ENCODE measurements at places on chromosomes 6 and 20.

DNA sequence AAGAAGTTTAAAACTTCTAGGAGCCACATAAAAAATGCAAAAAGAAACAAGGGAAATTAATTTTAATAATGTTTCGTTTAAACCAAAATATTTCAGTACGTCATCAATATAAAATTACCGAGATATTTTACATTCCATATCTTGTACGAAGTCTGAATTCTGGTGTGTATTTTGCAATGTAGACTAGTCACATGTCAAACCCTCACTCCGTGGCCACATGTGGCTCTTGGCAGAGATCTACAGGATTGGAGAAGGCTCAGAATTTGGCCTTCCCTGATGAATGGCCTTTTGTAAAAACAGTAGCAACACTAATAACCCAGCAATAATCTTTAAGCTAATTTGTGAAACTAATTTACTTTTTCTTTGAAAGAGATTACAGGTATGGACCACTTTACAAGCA lies 217.1 kb downstream of the PRL start:
- no peak for DNase-seq

DNA sequence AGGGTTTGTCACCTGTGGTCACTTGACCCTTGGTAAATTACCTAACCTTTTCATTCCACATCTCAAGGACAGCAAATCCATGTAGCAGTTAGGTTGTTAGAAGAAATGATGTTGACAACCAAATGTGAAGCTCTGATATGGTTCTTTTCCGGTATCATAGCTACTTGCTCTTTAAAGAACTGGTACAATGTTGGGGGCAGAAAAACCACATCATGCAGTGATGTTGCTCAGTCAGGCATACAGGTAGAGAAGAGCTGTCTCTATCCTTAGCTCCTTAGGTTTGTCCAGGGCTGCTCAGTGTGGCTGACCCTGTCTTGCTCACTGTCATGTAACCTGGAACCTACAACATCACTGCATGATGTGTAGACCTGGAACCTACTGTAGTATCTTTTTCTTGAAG lies 135.5 kb downstream of the LRRC1 start:
- DNase-seq, result no peak

DNA sequence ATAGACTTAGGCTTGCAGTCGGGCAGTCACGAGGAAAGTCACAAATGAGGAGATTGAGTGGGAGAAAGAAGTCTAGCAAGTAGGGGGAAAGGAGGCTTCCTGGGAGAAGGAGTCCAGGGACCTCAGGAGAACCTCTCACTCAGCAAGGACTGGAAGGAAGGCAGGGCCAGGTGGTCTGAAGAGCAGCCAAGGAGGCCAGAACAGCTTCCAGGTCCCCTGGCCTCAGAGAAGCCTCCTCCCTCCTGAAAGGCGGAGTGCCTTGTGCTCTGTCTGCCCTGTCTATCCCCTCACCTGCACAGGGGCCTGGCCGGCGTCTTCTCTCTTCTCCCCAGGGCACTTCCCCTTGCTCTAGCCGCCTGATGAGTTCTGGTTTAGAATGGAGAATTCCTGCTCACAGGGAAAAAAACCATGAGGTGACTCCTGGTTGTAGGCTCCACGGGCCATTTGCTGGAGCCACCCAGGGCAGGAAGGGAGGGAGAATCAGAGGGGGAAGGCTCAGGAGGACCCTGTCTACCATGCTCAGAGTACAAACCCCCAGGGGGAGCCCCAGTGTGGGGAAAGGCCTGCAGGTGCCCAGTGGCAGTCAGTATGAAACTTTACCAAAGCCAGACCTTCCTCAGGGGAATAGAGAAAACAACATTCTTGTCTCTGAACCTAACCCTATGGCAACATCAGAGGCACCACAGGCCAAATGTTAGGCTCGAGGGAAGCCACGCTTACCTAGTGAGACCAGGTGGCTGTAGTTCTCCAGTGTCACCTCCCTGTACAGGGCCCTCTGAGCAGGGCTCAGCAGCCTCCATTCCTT lies 11.2 kb downstream of the ZNF337 start:
- no peak for DNase-seq

GRCh38 chr20:6671829-6672228 lies 95.7 kb upstream of the BMP2 start:
- no peak for DNase-seq

- no peak for DNase-seq
Observed at GRCh38 chr20:51425347-51426106, 117.0 kb downstream of the NFATC2 start.

DNA sequence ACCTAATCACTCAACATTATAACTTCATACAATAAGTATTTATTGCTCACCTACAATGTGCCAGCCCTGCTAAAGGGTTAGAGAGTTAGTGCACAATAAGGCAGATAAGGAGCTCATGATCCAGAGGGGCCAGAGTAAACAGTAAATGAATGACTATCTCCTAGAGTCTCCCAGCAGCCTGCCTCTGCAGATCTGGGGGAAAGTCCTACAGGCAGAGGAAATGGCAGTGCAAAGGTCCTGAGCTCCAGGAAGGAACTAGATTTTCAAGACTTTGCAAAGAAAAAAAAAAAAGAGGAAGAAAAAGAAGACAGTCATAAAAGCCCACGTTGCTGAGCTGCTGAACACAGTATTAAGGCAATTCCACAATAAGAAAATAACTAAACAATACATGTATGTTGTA lies 160.1 kb downstream of the SIM1 start:
- DNase-seq, result peak; percentile 8

GRCh38 chr20:58511861-58512260 lies 3.3 kb downstream of the APCDD1L start:
- no peak for DNase-seq

DNA sequence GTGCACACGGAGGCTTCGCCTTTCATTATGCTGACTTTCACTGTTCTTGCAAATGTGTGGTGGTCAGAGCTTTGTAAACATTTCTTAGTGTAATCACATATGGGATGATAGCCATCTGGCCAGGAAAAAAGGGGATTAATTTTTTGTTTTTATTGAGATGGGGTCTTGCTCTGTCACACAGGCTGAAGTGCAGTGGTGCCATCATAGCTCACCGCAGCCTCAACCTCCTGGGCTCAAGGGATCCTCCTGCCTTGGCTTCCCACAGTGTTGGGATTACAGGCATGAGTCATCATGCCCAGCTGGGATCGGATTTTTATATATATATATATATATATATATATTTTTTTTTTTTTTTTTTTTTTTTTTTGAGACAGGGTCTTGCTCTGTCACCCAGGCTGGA lies 11.0 kb upstream of the TIAM2 start:
- DNase-seq, result no peak

DNA sequence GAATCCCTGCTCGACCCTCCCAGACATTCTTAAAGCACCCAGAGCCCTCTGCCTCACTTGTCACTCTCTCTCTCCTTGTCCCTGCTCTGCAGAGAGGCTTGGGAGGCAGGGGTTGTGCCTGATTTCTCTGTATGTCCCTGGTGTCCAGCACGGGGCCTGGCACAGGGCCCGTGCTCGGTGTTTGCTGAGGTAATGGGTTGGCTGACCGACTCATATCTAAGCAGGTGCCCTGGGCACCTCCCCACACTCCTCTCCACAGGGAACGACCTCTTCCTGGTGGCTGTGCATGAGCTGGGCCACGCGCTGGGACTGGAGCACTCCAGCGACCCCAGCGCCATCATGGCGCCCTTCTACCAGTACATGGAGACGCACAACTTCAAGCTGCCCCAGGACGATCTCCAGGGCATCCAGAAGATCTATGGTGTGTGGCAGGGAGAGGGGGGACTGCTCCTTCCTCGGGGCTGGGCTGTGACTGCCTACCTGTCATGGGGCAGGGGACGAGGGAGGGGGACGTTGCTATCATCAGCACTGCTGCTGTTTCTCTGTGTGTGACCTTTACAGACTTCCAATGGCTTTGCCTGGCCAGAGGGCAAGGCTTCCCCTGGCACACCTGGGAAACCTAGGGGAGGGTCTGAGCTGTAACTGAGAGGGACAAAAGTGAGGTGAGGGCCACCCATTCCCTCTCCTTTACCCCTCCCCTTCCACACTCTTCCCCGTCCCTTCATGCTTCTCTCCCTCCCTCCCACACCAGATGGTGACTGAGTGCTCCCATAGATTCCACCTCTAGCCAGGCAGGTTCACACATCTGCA lies 14.2 kb downstream of the MMP24OS start:
- no peak for DNase-seq

DNA sequence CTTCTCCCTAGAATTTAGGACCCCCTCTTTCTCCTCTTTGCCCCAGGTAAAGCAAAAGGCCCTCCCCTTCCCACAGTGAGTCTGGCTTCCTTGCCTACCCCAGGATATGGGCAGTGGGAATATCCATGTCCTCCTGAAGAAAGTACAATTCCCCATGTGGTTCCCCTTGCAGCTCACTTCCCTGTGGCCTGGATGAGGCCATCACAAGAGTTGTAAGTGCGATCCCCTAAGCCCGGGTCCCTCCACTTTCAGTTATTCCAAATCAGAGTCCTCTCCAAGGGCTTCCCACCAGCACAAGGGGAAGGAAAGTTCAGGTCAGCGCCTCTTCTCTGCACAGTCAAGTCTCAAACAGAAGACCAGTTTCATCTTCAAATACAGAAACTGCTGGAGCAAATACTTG lies 10.2 kb upstream of the PTPN1 start:
- DNase-seq, result no peak

- DNase-seq, result peak; percentile 79
Observed at GRCh38 chr6:87660226-87660911, 41.7 kb downstream of the AKIRIN2 start.

DNA sequence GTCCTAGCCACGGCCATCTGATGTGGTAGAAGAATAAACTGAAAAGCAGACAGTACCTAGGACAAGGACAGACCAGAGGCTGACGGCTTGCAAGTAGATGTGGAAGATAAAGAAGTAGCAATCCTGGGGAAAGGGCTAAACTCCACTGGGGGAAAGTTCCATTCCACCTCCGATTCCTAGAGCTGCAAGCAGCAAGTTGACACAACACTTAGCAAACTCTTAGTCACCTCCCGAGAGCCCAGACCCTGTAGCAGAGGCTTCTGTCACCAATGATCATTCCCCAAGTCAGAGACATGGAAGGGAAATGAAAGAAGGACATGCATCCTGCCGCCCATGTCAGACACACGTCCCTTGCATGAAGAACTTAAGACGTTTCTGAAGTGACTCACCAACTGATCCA lies 99.2 kb upstream of the RPS6KA2 start:
- DNase-seq, result no peak

DNA sequence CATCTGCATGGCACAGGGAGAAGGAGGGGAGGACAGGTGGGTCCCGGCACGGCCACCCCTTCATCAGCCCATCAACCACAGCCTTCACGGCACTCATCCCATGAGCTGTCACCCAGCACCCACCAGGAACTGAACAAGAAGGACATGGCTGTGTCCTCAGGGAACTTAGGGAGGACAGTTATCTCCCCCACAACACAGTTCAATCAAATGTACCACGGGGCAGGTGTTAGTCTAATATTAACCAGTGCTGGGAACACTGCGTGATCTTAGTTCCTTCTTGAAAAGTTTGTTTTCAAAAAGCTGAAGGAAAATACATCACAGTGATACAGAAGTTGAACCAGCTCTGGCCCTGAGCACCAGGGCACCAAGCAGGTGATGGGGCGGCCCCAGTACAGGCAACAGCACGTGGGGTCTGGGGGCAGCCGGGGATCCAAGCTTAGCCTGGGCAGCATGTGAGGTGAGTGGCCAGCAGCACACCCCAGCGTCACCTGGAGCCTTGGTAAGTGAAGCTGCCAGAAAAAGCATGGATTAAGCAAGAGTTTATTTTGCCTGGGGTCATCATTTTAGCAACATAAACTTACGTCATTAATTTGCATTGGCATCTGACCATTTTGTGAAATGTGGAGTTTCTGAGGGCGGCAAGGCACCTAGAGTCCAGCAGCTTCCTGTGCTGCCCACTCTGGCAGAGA lies 35.5 kb upstream of the AFDN start:
- DNase-seq, result peak; percentile 3

GRCh38 chr6:121334299-121335086 lies at the start of gene TBC1D32:
Gene TBC1D32 (minus strand): TSS chr6:121334480. CDS start chr6:121334430, 50 bp downstream.
- DNase-seq, result peak; percentile 91

DNA sequence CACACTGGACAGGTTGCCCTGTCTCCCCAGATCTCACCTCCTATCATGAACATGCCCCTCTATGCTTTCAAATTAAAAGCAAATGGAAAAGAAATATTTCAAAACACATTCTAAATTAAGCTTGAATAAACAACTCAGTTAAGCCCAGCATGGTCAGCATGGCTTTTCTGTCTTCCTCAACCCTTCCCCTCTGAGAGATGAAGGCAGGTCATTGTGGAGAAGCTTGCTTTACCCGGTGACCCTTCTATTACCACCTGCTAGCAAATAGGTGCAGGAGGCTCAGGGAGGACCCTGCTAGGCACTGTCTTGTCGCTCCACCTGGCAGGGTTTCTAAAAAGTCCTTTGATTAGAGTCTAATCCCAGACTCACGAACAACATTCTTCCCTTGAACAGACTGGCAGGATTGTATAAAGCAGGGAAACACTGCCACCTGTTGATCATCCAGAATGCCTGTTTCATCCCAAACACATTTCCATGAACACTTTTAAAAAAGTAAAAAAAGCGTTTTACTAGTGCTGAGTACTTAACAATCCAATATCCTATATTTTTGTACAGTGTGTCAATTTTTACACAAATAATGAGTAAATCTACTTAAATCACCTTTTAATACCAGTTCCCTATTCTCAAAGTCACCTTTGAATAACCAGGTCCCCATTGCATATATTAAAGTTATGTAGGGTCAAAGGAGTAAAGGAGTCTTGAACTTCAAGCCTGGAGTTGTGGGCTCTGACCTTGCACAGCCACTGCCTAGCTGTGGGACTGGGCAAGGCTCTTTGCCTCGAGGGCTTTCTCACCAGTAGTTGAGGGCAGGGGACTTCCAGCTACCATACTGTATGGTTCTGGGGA lies 75.5 kb downstream of the GPR6 start:
- DNase-seq, result no peak

DNA sequence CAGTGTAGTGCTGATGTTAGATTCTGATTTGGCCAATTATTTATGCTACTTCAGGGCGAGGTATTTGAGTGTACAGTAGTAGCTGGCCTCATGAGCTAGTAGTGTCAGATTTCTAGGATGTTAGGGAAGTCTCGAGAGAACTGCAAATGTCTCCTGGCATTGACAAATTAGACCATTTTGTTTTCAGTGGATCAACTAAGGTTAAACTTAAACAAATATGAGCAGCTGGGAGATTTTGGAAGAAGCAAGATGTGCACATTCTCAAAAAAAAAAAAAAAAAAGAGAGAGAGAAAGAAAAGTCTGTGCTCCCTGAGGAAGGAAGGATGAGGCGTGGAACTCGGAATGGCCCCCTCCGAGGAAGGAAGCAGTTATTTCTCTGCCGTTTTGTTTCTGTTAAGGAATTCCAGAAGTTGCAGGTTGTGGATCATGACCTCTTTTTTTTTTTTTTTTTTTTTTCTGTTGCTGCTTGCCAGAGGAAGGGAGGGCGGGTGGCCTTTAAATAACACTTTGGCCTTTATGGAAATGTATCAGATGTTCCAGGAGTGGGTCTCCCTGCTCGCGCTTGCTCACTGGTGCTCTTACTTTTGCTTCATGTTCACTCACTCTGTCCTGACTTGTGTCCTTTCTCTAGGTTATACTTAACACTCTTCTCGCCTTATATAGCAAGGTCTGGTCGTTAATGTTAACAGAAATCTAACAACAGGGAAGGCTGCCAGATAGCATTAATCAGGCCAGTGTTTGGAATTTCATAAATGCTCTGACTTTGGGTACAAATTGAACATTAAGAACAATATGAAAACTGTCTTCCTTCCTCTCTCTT lies 124.4 kb downstream of the TCP11 start:
- DNase-seq, result no peak

Data from HT1080 (cell line).